NCI-H1105 treated with DMSO at 0.1 percent for 48 hours (cell line): ENCODE measurements at places on chromosomes 7 and 10.

- DNase-seq: no peak
These were observed 55.3 kb upstream of the ADO start for GRCh38 chr10:62749093-62749683.

GRCh38 chr7:112360681-112361080 lies 89.6 kb upstream of the IFRD1 start:
- DNase-seq: no peak

DNA sequence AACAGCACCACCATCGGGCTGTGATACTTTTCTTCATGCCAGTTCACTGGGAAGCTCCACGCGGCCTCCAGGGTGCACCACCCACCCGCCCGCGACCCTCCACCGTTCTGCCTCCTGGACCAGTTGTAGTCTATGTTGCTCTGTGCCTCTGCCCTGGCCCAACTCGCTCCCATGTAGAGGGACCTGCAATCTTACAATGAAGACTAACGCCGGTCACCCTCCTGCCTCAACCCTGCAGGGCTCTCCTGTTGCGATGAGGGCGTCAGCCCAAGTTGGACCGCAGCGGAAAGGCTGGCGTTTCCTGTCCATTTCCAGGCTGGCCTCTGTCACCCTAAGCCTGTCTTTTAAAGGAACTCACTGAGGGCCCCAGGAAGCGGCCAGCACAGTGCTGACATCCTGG lies 34.9 kb downstream of the IL15RA start:
- DNase-seq: no peak

- DNase-seq: no peak
These were observed 386.1 kb upstream of the PODXL start for GRCh38 chr7:131942287-131943150.

GRCh38 chr7:137454767-137455166 lies 111.2 kb upstream of the PTN start:
- DNase-seq: no peak

- DNase-seq: no peak
These were observed 3.3 kb downstream of the MKI67 start for GRCh38 chr10:128122931-128123330.

DNA sequence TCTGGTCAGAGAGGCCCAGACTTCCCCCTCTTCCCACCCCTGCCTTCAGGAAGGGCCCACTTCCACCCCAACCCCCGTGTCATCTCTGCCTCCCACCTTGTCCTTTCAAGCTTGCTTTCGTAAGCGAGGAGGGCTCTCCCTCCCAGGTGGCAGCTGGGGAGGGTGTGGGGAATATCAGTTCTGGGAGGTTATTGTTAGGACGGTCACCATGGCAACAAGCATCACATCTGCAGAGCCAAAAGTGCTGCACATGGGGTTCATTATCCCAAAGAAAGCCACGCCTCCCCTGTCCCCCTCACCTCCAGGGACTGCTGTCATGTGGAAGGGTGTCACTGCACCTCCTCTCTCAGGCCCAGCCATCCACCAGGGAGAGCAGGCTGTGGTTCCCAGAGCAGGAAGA lies 2.6 kb upstream of the CAMK2B start:
- no peak for DNase-seq

GRCh38 chr10:72328045-72328828 lies 26.5 kb downstream of the DNAJB12 start:
- DNase-seq: peak; percentile 11

DNA sequence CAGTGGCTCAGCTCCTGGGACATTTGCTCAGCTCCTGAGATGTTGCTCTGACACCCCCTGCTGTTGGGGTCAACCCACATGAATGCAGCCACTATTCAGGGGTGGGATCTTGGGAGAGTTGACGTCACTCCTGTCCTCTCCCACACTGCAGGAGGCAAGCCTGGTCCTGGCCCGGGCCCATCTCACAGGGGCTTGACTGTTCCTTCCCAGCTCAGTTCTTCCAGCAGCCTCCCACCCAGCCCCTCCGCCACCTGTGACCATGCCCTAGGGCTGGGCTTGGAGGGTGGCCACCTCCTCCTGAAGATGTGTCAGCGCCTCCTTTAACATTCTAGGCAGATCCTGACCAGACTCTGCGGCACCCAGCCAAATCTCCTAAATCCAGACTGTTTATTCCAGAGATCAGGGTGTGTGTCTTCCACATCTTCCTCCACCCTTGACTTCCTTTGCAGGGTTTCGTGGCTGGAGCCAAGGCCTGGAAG lies 19.1 kb upstream of the OPALIN start:
- no peak for DNase-seq

DNA sequence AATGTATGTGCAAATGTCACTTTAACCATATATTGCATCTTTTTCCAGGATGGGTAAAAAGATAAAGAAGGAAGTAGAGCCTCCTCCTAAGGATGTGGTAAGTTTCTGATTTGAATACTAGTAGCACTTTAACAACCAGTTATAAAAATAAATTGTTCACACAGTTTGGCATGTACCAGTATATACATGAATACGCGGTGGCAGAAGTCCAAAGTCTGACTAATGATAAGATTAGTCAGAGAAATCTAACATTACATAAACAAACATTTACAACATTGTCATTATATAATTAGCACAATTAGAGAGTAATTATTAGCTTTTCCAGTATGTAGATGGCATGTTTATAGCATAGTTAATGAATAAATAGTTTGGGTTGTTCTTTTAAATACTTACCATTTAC lies 4.1 kb downstream of the ARMC3 start:
- peak; percentile 72 for DNase-seq

DNA sequence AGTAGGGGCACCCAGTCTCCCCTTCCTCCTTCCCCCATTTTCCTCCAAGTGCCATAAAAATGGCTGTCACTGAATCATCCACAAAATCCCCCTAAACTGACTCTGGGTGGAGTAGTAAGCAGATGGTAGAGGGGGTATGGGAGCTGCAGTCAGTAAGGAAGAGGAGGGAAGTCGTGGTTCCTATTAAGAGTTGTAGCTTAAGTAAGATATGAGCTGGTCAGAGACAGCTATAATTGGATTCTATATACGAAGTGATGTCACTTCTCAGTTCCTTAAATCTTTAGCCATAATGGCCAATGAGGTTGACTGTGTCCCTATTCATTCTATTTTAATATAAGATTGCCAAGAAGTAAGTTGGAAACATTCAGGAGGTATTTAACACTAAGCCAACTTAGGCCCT lies 131.7 kb downstream of the SLC16A9 start:
- DNase-seq: no peak

GRCh38 chr10:104581884-104582601 lies 59.0 kb upstream of the SORCS3 start:
- no peak for DNase-seq

DNA sequence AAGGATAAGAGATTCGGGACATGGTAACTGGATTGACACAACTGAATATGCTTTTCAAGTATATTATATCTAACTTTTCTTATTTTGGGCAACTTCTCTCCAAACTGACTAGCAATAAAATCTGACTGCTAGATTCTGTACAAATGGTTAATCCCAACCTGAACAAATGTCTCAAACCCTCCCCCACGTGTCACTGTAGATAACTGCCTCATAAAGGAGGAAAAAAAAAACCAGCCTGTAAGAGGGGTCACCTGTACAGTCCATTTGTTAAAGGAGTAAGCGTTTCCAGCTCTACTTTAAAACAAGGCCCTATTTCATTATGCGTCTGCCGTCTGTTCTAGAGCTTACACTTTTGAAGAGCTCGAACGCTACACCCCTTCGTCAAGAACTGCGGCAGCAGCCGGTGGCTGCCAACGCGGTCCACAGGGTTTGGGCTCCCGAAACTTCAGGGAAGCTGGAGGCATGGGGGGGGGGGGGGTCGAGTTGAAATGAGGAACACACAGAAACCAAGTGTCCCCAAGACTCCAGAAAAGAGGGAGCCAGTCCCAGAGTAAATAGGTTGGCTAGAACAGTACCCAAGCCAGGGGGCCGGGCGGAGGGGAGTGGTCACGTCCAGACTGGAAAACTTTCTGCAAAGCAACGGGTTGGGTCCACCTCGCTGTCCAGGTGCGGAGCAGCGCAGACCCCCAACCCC lies 492 bp downstream of the COG5 start:
- peak; percentile 47 for DNase-seq

GRCh38 chr10:6218692-6219493 lies 16.2 kb downstream of the PFKFB3 start:
- DNase-seq: no peak

DNA sequence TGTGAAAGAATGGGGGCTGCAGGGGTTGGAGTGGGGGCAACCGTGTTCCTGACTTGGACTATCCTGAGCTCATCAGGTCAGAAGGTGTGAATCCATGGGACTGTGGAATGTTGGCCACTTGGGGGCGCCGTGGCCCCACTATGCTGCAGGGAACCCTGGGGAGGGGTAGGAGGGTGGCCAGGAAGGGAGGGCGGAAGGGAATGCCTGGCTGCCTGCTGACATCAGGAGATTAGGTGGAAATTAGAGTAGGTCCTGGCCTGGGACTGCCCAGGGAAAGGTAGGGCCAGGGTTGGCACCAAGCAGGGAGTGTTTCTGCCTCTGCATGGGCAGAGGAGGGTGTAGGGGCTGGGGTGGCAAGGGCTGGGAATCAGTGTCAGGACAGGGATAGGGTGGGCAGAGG lies 65.8 kb upstream of the PRSS58 start:
- DNase-seq: no peak

GRCh38 chr7:150449206-150449952 lies 1.1 kb upstream of the GIMAP8 start:
- no peak for DNase-seq

GRCh38 chr10:54094321-54094720 lies 706.7 kb downstream of the PCDH15 start:
- DNase-seq: no peak

GRCh38 chr10:91787810-91788209 lies 10.4 kb upstream of the TNKS2 start:
- DNase-seq: no peak

DNA sequence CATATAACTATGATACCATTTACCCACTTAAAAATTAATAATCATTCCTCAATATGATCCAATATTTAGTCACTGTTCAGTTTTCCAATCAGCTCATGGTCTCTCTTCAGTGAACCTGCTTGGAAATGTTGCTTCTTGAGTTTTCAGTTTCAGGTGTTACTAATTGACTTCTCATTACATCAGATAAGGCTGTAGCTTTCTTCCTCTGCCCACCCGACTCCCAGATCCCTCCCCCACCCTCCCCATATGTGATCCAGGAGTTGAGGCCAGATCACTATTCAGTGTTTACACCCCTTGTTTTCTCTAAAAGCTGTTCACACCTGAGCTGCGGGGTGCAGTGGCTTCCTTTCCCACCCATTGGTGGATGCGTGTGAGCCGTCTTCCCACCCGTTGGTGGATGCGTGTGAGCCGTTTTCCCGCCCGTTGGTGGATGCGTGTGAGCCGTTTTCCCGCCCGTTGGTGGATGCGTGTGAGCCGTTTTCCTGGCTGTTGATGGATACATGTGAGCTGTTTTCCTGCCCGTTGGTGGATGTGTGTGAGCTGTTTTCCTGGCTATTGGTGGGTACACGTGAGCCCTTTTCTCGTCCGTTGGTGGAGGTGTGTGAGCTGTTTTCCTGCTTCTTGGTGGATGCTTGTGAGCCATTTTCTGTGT lies 3.2 kb upstream of the MTG1 start:
- DNase-seq: no peak

GRCh38 chr7:106057962-106058927 lies 53.9 kb downstream of the SYPL1 start:
- DNase-seq: peak; percentile 61

DNA sequence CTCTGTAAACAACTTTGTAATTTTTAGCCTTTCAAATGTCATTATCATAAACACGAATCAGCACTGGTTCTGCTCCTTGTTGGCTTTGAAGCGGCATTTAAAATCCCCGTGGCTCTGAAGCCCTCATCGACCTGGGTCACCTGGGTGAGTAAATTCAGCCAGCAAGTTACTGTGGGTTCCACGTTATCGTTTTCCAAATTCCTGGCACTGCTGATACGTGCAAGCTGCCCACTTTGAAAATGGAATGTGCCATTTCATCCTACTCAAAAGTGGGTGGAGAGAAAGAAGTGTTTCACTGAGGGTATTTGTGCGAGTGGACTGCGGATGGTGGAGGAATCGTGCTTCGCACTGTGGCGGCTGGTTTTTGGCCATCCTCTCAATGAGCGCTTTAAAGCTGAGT lies 281.7 kb downstream of the KLF6 start:
- no peak for DNase-seq

DNA sequence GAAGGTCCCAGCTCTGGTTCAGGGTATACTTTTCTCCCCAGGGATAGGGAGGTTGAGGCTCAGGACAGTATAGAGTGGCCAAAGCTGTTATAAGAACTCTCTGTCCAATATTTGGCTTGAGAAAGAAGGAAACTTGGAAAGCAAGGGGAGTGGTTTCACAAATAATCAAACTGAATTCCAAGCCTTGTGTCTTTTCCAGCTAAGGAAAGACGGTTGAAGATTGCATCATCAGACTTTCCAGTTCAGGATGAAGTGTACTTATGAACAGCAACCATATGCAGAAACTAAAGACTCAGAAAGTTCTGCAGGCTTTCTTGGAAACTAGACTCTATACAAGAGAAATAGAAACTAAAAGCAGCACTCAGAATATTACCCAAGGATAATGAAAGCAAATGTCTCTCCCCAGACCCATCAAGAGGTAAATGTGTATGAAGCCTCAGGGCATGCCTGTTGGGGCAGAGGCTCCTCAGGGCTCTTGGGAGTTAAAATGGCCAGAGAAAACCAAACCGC lies 46.4 kb downstream of the RAMP3 start:
- DNase-seq: no peak

GRCh38 chr10:22620140-22620857 lies 94.1 kb downstream of the PIP4K2A start:
- peak; percentile 44 for DNase-seq

GRCh38 chr7:44607141-44608068 lies 978 bp downstream of the OGDH start:
- DNase-seq: peak; percentile 33

DNA sequence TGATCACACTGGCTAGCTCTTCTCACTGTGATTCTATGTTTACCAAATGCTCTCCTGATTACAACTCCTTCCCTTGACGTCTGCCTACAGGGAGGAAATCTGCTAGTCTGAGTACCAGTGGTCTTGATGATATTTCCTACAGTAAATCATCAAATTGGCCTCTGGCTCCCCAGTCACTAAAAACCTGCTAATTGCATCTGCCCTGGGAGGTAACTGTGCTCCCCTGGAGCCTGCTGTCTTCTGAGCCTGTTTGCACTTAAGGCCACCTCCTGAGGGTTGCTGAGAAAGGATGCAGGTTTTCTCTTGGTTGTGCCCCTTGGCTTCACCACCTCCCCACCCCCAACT lies 56.0 kb downstream of the ELMO1 start:
- no peak for DNase-seq

DNA sequence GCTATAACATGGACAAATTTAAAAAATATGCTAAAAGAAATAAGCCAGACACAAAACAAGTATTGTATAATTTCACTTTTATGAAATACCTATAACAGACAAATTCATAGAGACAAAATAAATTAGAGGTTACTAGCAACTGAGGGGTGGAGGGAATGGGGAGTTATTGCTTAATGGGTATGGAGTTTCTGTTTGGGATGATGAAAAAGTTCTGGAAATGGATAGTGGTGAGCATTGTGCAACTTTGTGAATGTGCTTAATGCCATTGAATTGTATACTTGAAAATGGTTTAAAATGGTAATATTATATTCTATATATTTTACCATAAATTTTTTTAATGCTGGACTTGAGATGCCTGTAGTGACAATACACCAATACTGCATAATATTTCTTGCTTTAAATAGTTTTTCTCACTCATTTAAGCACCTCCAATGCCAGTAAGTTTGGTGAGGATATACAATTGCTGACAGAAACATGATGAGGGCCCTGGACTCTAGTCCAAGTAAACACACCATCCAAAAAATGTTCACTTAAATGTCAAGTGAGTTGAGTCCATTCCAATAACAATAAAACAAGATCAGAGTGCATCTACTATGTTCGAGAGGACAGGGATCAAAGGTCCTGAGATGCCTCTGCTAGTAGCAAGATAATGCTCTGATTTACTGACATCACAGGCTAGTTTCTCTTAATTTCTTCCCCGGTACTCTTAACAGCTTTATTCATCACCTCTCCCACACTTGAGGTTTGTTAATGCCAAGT lies 71.9 kb downstream of the NT5C2 start:
- no peak for DNase-seq
